ENCODE measurements at places on chromosomes 2 and 18.
A peak's percentile ranks its signal among the peaks of the same experiment; 100 is the strongest.

DNA sequence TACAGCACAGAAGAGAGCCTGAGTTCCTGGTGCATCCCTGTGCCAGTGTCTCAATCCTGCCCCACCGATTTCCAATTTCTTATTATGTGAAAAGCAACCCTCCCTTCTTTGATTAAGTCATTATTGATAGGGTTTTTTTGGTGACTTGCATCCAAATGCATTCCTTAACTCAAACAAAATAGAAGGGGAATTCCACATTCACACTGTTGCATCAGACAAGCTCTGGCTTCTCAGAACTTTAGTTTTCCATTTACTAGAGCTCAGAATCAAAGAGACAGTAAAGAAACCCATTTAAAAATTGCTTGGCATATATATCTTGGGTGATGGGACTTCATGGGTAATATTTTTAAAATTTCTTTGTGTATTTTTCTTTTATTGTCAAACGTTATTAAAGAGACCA lies 13.8 kb upstream of the TMEM200C start:
- DNase-seq, result no peak

GRCh38 chr2:42072349-42073118 lies 24.7 kb downstream of the PKDCC start:
- DNase-seq, result peak; percentile 21

- no peak for DNase-seq
These were observed 54.5 kb downstream of the PLEKHM3 start for GRCh38 chr2:207970826-207971180.

- DNase-seq, result no peak
These were observed 239.1 kb downstream of the ICOS start for GRCh38 chr2:204175552-204176271.

DNA sequence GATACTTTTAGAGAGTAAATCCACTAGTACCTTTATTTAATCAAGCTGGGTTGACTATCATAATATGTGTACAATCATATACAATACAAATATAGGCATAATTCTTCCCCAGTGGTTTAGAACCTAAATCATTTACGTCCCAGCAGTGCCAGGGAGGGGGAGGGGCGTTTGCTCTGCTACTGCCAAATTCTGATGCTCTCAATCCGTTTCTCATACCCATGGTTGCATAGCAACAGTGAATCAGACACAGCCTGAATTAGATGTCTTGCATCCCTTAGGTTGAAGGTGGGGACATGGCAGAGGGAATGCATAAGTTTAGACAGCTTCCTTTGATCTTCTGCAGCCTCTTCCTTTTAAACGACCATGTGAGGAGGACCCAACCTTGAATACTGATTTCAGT lies 135.4 kb downstream of the ABCA12 start:
- DNase-seq, result no peak

GRCh38 chr2:2146969-2147900 lies 183.8 kb downstream of the MYT1L start:
- DNase-seq, result no peak

DNA sequence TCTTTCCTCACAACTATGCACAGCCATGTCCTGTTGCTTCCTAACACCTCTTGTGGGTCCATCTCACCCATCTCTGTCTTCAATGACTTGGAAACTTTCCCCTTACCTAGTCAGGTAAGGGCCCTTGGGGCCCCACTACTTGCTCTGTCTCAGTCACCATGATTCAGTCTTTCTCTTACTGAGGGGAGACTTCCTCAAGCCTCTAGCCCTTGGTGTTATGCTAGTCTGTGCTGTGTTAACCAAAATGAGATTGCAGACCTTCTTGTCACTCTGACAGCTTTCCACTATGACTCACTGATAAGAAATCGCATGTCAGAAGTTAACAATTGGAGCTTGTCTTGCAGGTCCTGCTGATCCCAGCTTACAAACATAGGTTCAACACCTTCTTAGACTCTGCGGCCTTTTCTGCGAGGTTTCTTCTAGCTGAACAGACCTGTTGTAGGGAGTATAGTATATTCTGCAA lies 65.3 kb downstream of the WDR75 start:
- DNase-seq, result no peak

GRCh38 chr2:77325395-77325794 lies 196.8 kb downstream of the LRRTM4 start:
- DNase-seq, result no peak

- no peak for DNase-seq
These were observed 1.0 kb downstream of the ZDBF2 start for GRCh38 chr2:206275312-206276055.

DNA sequence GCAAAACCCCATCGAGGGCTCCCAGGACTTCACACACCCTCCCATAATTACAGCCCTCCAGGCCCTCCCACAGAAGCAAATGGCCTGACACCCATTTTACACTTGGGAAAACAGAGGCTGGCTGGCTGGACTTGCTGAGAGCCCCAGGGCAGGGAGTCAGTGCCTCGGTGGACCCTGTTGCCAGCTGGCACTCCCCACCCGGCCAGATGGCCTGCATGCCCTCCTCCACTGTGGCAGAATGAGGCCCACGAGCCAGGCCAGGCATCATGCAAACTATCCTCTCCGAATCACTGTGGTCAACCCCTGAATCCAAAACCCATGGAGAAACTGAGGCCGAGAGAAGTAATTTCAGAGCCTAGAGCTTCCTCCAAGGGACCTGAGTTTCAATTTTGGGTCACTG lies 129.7 kb downstream of the SMAD2 start:
- no peak for DNase-seq

DNA sequence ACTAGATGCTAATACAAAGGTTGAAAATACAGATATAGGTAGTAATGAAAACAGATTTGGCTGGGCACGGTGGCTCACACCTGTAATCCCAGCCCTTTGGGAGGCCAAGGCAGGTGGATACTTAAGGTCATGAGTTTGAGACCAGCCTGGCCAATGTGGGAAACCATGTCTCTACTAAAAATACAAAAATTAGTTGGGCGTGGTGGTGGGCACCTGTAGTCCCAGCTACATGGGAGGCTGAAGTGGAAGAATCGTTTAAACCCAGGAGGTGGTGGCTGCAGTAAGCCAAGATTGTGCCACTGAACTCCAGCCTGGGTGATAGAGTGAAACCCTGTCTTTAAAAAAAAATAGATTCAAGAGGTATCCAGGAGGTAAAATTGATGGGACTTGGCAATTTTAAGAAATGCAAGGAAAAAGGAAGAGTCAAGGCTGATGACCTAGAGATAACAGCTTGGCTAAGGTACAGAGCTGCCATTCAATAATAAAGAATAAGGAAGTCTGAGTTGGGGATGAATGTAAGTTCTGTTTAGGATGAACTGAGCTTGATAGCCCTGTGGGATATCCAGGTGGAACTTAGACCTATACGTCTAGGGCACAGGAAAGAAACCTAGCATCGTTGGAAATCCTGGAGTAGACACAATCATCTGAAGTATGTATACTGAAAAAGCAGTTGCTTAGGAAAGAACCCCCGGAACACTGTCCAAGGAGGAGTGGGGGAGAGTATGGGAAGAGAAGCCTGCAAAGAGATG lies 9.1 kb downstream of the MAT2A start:
- DNase-seq, result no peak

DNA sequence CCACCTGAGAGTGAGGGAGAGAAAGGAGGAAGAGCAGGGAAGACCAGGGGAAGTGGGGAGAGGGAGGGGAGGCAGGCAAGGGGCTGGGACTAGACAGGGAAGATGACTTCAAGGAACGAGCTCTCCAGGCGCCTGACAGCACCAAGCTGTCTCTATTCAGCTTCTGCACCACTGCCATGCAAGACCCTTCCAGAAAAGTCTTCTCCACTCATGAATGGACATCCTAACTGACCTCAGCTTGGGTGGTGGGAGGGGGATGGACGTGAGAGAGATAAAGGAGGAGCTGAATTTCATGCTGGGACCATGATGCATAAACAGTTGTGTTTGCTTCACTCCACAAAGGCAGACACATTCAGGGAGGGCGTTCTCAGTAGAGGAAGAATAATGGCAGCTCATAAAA lies 206.4 kb upstream of the ARL4C start:
- DNase-seq, result no peak
